ENCODE measurements at places on chromosomes 5 and 9.

GRCh38 chr5:180611140-180611850 is 20.0 kb upstream of the SCGB3A1 start:
- no peak for DNase-seq

DNA sequence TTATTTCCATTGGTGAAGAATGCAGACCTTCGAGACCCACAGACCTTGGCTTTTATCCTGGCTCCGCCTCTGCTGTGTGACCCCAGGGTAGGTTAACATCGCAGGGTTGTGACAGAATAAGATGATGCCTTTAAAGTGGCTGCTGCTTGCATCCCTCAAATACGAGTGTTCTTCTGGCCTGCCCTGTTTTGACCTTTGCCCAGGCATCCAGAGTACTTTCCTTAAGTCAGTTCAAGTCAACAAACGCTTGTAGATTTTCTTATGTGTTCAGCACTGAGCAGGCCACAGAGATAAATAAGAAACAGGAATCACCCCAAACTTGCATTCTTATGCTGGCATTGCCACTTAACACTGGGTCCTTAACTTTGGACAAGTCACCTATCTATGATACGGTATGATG is 50.2 kb downstream of the GPR21 start:
- no peak for DNase-seq

- DNase-seq, result no peak
Measured at GRCh38 chr5:111737716-111738115, 19.3 kb downstream of the NREP start.

GRCh38 chr9:133421615-133422542 is at the start of gene ADAMTS13:
Gene ADAMTS13 (plus strand): TSS chr9:133422367. CDS start chr9:133422444, 77 bp downstream.
- no peak for DNase-seq

DNA sequence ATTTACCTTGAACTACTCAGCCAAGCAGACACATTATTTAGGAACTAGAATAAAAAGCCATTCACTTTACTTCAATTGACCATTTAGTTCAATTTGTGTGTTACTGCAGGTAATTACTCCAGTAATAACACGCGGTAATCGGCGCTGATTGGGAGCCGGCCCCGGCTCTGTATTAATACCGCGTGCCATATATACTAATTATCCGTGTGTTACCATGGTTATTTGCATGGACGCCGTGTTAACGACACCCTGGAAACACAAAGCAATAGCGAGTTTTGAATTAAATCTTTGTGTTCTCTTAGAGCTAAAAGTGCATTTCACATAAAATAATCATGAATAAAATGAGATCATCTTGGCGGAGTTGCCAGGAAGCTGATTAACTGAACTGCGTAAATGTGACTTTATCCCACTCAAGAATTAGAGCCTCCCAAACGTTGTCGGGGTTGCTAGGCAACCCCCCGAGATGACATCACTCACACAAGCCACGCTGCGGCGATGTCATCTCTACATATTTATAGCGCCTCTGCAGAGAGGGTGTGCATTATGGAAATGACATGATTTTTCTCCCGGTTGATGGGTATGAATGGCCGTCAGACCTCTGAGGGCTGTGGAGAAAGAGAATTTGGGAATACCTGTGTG is 41.4 kb upstream of the RNU6ATAC start:
- DNase-seq, result no peak

DNA sequence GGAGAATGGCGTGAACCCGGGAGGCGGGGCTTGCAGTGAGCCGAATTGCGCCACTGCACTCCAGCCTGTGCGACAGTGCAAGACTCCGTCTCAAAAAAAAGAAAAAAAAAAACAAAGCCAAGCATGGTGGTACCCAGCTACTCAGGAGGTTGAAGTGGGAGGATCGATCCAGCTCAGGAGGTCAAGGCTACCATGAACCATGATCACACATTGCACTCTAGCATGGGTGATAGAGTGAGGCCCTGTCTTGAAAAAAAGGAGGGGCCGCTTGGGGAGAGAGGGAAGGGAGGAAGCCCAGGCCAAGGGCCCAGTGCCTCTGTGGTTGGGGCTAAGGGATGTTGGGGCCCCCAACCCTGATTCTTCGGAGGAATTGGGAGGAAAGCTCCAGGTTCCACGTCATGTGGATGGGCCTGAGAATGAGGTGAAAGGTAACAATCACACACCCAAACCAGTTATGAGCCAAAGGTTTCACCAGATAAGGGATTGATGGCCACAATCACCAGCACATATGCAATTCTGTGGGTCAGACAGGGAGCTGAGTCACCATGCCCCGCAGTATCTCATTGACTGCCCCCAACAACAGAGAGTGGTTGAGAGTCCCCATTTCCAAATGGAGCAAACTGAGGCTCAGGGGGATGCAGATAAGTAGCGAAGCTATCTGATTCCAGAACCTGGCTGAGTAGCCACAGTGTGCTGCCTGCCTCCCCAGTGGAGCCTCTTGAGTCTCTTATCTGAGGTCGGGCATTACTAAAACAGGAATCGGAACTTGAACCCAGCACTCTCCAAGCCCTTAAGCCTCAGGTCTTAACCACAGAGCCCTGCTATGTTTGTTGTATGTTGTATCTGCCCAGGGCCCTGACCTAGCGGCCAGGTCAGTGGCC is 20.5 kb downstream of the SWI5 start:
- no peak for DNase-seq
